ENCODE measurements at places on chromosomes 6 and 20. TPM values are rescaled to one million over a fixed set of nuclear protein-coding genes. Genes with fewer than 3 reads are reported as not detected.

The PHACTR1 gene
- total RNA-seq: 3.9 TPM

The BTNL2 gene
- total RNA-seq: not detected

The SRMS gene
- not detected for total RNA-seq

The CLDN20 gene
- not detected for total RNA-seq

The SPATA25 gene
- 0.85 TPM for total RNA-seq

The ETV7 gene
- 0.87 TPM for total RNA-seq

The BRD2 gene
- total RNA-seq: 107 TPM

Data from renal cortical epithelial cell (primary cell).